ENCODE measurements at places on chromosomes 16 and 17. TPM values are rescaled to one million over a fixed set of nuclear protein-coding genes. Genes with fewer than 3 reads are reported as not detected.

The CCL3 gene
- polyA plus RNA-seq = not detected

The SLC16A11 gene
- 0.68 TPM for polyA plus RNA-seq

The TMED6 gene
- polyA plus RNA-seq = 1.3 TPM

The IGF2BP1 gene
- polyA plus RNA-seq = 66.1 TPM

The TMC6 gene
- polyA plus RNA-seq = 53.3 TPM

The PRR15L gene
- polyA plus RNA-seq = 0.66 TPM

The CRISPLD2 gene
- polyA plus RNA-seq = 2.1 TPM

The MILR1 gene
- not detected for polyA plus RNA-seq

The LUC7L gene
- polyA plus RNA-seq = 136 TPM

The BEAN1 gene
- 0.10 TPM for polyA plus RNA-seq

The CHST5 gene
- polyA plus RNA-seq = not detected

Measured in GM23338 (cell line).